ENCODE measurements at places on chromosomes 7 and 10.

- no peak overlapping the region for H3K4me3 ChIP-seq
- no peak overlapping the region for H3K27ac ChIP-seq
- no peaks in the 10 kb centered on the region for H3K36me3 ChIP-seq
- no peaks in the 10 kb centered on the region for H3K27me3 ChIP-seq
- peaks cover 6% of the 10 kb centered on the region for H3K4me1 ChIP-seq
Observed at GRCh38 chr7:3754493-3755341, 453.7 kb downstream of the SDK1 start.

- peak; percentile 25 for DNase-seq
- H3K27me3 ChIP-seq, result no peaks in the 10 kb centered on the region
- H3K4me3 ChIP-seq, result no peak overlapping the region
- H3K36me3 ChIP-seq, result no peaks in the 10 kb centered on the region
- H3K27ac ChIP-seq, result no peak overlapping the region
Observed at GRCh38 chr10:78520737-78521430, 487.2 kb downstream of the RPS24 start.

- no peak for DNase-seq
- no peak overlapping the region for H3K4me3 ChIP-seq
- no peaks in the 10 kb centered on the region for H3K36me3 ChIP-seq
- H3K4me1 ChIP-seq, result no peaks in the 10 kb centered on the region
Observed at GRCh38 chr10:74836877-74837276, 10.5 kb downstream of the KAT6B start.

- H3K4me3 ChIP-seq, result no peak overlapping the region
- H3K27me3 ChIP-seq, result no peaks in the 10 kb centered on the region
- no peak overlapping the region for H3K27ac ChIP-seq
- DNase-seq, result peak; percentile 72
Observed at GRCh38 chr10:59808896-59809643, 55.8 kb upstream of the MRLN start.

DNA sequence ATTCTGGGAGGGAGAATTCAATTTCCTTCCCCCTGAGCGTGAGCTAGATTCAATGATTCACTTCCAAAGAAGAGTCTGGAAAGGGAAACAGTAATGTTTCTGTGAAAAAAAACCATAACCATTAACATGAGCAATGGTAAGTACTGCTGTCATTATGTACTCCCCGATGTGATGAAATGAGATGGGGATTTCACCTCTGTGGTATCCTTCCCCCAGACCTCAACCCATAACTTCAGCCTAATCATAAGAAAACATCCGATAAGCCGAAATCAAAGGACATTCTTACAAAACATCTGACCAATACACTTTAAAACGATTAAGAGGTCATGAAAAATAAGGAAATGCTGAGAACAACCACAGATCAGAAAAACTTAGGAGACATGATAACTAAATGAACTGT lies 27.2 kb downstream of the EZH2 start:
- no peak for DNase-seq
- no peak overlapping the region for H3K27ac ChIP-seq
- H3K4me3 ChIP-seq, result no peak overlapping the region
- H3K36me3 ChIP-seq, result no peaks in the 10 kb centered on the region
- H3K27me3 ChIP-seq, result no peaks in the 10 kb centered on the region

- H3K27me3 ChIP-seq, result no peaks in the 10 kb centered on the region
- no peaks in the 10 kb centered on the region for H3K36me3 ChIP-seq
- no peak overlapping the region for H3K4me3 ChIP-seq
- DNase-seq, result no peak
- no peak overlapping the region for H3K27ac ChIP-seq
Observed at GRCh38 chr10:48448796-48449195, 142.3 kb downstream of the MAPK8 start.

DNA sequence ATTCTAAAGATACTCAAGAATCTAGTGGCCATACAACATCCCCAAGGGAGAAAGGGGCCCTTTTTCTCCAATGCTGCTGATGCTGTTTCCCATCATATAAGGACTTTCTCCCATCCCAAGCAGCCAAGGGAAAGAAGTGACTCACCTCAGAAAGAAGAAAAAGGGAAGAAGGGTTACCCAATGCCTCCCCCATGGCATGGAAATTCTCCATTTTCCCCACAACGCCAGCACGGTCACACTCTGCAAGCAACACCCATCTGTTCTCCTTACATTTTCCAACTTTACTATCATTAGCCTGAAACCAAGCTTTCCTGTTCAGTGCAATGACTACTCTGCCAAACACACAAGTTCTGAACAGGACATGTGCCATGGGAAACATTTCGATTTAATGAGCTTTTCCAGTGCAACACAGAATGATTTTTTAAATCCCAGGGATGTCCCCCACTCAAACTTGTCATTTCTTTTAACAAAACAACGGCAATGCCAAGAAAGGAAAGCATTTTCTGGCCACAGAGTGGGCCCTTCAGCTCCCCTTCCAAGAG lies 67.9 kb downstream of the PTPRN2 start:
- H3K27ac ChIP-seq, result no peak overlapping the region
- H3K4me1 ChIP-seq, result no peaks in the 10 kb centered on the region
- no peak for DNase-seq
- H3K27me3 ChIP-seq, result no peaks in the 10 kb centered on the region

DNA sequence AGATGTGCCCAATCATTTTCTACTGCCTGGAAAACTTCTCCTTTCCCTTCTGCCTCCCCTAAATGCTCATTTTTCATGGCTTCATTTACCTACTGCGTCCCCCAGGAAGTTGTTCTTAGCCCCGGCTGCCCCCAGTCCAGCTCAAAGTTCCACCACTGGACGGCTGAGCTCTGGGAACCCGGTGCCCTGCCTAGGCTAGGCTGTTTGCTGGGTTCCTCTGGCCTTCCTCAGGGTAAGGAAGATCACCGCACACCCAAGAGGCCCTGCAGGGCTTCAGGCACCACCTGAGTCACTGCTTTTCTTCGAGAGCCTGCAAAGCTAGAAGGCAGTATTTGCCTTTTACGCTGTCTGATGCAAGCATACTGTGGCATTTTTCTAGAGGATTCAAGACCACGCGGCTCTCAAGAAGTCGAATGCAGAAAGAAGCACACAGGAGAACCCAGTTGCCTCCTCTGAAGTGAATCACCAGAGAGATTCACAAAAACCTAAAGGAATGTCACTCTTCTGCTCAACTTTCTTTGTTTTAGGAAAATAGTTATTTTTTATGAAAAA lies 46.7 kb upstream of the ZMIZ1 start:
- no peak overlapping the region for H3K4me3 ChIP-seq
- H3K36me3 ChIP-seq, result no peaks in the 10 kb centered on the region
- H3K27me3 ChIP-seq, result no peaks in the 10 kb centered on the region
- no peak overlapping the region for H3K27ac ChIP-seq
- H3K4me1 ChIP-seq, result no peaks in the 10 kb centered on the region

DNA sequence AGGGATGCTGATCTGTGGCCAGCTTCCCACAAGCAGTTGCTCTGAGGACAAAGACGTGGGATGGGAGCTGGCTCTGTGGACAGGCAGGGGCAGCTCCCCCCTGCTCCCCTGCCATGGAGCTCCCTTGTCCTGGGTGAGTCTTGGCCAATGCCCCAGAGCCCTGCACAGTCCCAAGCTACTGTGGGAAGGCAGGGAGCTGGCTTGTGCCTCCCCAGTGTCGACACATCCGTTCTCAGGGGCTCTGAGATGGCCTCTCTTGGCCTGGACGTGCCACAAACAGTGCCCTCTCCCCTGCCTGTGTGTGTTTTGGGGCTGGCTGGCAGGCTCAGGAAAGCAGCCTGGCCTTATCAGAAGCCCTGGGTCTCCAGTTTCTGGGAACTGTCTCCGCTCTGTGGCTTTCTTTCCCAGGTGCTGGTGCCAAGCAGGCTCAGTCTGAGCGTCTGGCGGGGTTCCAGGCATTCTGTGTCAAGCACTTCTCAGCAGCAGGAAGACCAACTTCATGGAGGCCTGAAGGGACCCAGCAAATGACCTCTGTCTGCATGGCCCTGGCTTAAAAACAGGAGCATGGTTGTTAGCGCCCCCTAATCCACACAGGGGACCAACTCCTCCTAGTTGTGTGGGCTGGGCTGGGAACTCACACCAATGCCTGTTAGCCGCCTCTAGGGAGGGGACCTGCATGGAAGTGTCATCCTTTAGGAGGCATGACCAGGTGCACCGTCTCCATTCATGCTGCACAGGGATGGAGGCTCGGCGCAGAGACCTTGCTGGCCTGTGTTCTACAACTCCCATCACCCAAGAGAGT lies 375.2 kb downstream of the RPS24 start:
- no peaks in the 10 kb centered on the region for H3K27me3 ChIP-seq
- H3K4me1 ChIP-seq, result peaks cover under 1% of the 10 kb centered on the region
- DNase-seq, result no peak
- H3K4me3 ChIP-seq, result no peak overlapping the region
- H3K27ac ChIP-seq, result no peak overlapping the region
- H3K36me3 ChIP-seq, result no peaks in the 10 kb centered on the region

GRCh38 chr7:44497155-44498027 lies 6.9 kb upstream of the NUDCD3 start:
- H3K27me3 ChIP-seq, result no peaks in the 10 kb centered on the region
- DNase-seq, result no peak
- H3K27ac ChIP-seq, result no peak overlapping the region
- H3K36me3 ChIP-seq, result no peaks in the 10 kb centered on the region

- H3K36me3 ChIP-seq, result no peaks in the 10 kb centered on the region
- H3K4me1 ChIP-seq, result no peaks in the 10 kb centered on the region
- no peak for DNase-seq
Observed at GRCh38 chr7:114255404-114255841, 159.2 kb upstream of the FOXP2 start.

DNA sequence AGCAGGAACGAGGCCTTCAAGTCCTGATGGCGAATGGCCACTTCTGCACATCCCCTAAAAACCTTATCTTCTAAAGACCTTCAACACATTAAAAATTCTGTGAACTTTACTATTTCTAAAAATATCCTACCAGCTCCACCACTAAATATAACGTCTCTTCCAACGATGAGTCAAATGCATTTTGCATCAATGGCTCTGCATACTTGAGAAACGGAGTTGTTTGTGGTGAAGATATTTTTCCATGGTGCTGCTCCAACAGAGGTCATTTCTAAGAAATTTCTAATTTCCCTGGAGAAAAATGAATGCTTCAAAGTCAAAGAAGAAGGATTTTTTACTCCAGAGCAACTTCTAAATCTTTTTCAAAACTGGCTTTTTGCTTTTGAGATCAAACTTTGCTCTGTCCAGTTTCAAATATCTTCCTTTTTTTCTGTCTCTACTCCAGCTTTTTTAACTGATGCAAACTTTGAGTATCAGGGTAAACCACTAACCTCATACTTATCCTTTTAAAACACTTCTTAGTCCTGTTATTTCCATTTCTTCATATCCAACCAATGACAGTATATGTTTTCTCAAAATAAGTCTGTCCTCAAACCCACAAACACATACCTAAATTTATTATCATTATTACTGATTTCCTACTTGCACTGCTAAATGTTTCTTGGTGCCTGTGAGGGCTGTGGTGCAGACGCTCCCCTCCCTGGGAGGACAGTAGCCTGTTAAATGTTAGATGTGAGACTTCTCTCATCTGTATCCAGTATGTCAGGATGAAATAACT lies 258.1 kb downstream of the KLF6 start:
- H3K4me3 ChIP-seq, result no peak overlapping the region
- H3K4me1 ChIP-seq, result no peaks in the 10 kb centered on the region
- H3K27me3 ChIP-seq, result no peaks in the 10 kb centered on the region

- no peak overlapping the region for H3K27ac ChIP-seq
- H3K4me3 ChIP-seq, result no peak overlapping the region
- H3K36me3 ChIP-seq, result no peaks in the 10 kb centered on the region
- DNase-seq, result no peak
Observed at GRCh38 chr10:128898133-128898915, 568.7 kb upstream of the MGMT start.

- no peak overlapping the region for H3K27ac ChIP-seq
- H3K36me3 ChIP-seq, result no peaks in the 10 kb centered on the region
- H3K27me3 ChIP-seq, result no peaks in the 10 kb centered on the region
Observed at GRCh38 chr10:31694929-31695837, 233.4 kb downstream of the ARHGAP12 start.

DNA sequence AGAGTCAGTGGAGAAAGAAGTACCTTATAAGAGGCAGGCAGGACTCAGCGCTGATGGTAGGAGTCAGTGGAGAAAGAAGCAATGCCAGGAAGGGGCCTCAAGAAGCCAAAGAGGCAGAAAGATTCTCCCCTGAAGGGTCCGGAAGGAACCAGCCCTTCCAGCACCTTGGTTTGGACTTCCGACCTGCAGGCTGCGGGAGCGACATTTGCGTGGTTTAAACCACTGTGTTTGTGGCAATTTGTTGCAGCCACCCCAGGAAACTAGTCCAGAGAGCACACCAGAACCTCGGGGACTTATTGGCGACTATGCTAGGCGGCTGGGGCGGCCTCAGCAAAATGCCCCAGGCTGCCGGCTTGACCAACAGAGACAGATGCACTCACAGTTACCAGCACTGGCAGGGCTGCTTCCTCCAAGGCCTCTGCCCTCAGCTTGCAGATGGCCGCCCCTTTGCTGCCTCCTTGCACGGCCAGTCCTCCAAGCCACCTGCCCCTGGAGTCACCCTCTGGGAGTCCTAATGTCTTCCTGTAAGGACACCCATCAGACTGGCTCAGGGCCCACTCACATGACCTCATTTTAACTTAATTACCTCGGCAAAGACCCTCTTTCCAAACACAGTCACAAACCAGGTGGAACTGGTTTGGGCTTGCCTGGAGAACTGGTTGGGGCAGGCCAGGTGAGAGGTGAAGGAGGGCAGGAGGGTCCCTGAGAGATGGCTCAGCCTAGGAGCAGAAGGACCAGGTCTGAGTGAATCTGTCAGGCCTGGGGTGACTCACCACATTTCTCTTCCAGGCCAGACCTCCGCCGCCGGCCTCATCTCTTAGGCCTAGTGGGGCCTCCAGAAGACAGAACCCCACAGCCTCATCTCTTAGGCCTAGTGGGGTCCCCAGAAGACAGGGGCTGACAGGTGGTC lies 26.1 kb downstream of the CALML3 start:
- no peak overlapping the region for H3K4me3 ChIP-seq
- no peak overlapping the region for H3K27ac ChIP-seq
- H3K36me3 ChIP-seq, result no peaks in the 10 kb centered on the region
- DNase-seq, result no peak

GRCh38 chr10:6990891-6991290 lies 410.8 kb upstream of the PRKCQ start:
- H3K27me3 ChIP-seq, result no peaks in the 10 kb centered on the region
- DNase-seq, result no peak
- H3K4me1 ChIP-seq, result no peaks in the 10 kb centered on the region
- H3K4me3 ChIP-seq, result no peak overlapping the region
- H3K27ac ChIP-seq, result no peak overlapping the region

GRCh38 chr7:97019710-97020225 lies 4.9 kb downstream of the DLX5 start:
- peaks cover 99% of the 10 kb centered on the region for H3K27me3 ChIP-seq
- no peaks in the 10 kb centered on the region for H3K36me3 ChIP-seq
- DNase-seq, result no peak
- no peak overlapping the region for H3K27ac ChIP-seq
- H3K4me3 ChIP-seq, result no peak overlapping the region

- no peak overlapping the region for H3K27ac ChIP-seq
- no peaks in the 10 kb centered on the region for H3K27me3 ChIP-seq
- H3K4me1 ChIP-seq, result no peaks in the 10 kb centered on the region
- DNase-seq, result no peak
Observed at GRCh38 chr10:4057725-4058513, 272.9 kb upstream of the KLF6 start.

- peaks cover 2% of the 10 kb centered on the region for H3K4me1 ChIP-seq
- H3K36me3 ChIP-seq, result no peaks in the 10 kb centered on the region
- no peak overlapping the region for H3K27ac ChIP-seq
- H3K27me3 ChIP-seq, result no peaks in the 10 kb centered on the region
- H3K4me3 ChIP-seq, result no peak overlapping the region
Observed at GRCh38 chr7:91424371-91424770, 160.1 kb downstream of the FZD1 start.

GRCh38 chr10:23439961-23440889 lies 1.4 kb downstream of the OTUD1 start:
- H3K27me3 ChIP-seq, result no peaks in the 10 kb centered on the region
- peak overlapping the region; percentile 69 for H3K4me3 ChIP-seq
- DNase-seq, result peak; percentile 64
- no peaks in the 10 kb centered on the region for H3K36me3 ChIP-seq
- H3K27ac ChIP-seq, result no peak overlapping the region
- H3K4me1 ChIP-seq, result peaks cover 6% of the 10 kb centered on the region
